ENCODE measurements at places on chromosomes 2 and 18.

GRCh38 chr2:175168564-175168945 lies 552 bp upstream of the ATF2 start:
- no peak for DNase-seq
- peak overlapping the region; percentile 84 for H3K4me3 ChIP-seq
- no peaks in the 10 kb centered on the region for H3K27me3 ChIP-seq
- no peaks in the 10 kb centered on the region for H3K36me3 ChIP-seq
- H3K27ac ChIP-seq: peak overlapping the region; percentile 93
- peaks cover 10% of the 10 kb centered on the region for H3K4me1 ChIP-seq

DNA sequence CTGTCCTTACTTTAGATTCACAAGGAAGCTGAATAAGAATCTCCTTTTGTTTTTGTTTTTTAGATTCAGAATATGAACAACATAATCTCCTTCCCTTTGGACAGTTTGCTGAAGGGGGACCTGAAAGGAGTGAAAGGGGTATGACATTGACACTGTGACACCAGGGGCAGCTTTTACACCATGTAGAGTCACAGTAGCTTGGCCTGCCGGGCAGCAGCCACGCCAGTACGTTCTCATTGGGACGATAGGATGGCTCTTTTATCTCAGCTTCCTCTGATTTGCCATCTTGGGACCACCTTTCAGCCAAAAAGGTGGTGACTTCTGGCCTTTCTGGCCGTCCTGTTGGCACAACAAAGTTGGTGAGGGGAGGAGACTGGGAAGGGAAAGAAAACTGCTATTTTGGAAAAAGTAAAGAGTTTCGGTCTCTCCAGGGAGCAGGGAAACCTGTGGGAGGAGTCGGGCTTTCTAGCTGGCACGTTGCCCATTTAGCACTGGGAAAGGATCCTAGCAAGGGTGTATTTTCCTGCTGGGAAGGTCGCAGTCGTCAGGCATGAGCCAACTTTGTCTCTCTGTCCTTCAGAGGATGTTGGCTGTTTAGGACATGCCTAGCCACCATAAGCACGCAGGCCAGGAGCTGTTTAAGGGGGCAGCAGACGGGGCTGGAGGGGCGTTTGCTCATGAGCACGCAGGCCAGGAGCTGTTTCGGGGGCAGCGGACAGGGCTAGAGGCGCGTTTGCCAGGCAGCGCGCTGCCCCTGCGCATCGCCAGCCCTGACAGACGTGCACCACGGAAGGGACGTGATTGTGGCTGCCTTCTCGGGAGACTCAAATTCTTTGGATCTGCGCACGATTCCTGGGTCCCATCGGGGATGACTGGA lies 104.6 kb downstream of the ITGB1BP1 start:
- H3K36me3 ChIP-seq: no peaks in the 10 kb centered on the region
- peak overlapping the region; percentile 31 for H3K27ac ChIP-seq
- no peaks in the 10 kb centered on the region for H3K27me3 ChIP-seq
- peak; percentile 65 for DNase-seq
- no peak overlapping the region for H3K4me3 ChIP-seq

DNA sequence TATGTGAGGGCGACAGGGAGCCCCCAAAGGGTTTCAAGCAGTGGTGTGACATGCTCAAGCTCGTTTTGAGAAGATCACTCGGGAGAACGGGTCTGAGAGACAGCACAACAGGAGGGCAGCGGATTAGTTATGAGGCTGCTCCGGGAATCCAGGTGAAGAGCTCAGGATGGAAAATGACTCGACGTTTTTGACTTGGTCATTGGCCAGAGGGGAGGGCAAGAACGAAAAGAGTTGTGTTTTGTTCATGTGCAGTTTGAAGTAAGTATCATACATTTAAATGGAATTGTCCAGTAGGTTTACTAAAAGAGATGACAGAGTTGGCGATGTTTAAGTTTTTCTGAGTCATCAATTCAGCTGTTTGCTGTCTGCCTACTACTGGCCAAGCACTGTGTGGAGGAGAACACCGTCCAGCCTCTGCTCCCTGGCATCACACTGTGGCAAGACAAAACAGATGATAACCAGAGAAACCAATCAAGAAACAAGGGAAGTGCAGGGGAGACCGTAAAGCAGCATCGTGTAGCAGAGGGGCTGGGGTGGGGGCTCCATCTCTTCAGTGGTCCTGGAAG lies 25.3 kb upstream of the ANXA4 start:
- H3K27ac ChIP-seq: no peak overlapping the region
- H3K4me3 ChIP-seq: no peak overlapping the region
- peaks cover 5% of the 10 kb centered on the region for H3K4me1 ChIP-seq

DNA sequence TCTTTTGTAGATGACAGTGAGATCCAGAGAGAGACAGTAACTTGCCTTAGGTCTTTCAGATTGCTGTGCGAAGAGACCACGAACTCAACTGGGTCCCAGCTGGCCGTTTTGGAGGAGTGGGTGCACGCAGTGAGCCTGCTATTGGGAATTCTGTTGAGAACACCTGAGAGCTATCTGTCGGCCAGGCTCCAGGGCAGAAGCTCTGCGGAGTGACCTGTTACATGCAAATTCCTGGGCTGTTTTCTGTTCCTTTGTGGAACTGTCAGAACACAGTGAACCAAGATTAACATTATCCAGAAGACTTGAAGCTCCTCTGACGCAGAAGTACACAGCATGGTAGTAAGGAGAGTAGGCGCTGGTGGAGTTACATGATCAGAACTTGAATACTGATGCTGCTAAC lies 99.5 kb upstream of the LMAN1 start:
- no peak for DNase-seq
- no peak overlapping the region for H3K4me3 ChIP-seq
- peaks cover 3% of the 10 kb centered on the region for H3K4me1 ChIP-seq
- H3K27me3 ChIP-seq: no peaks in the 10 kb centered on the region
- H3K27ac ChIP-seq: no peak overlapping the region
- no peaks in the 10 kb centered on the region for H3K36me3 ChIP-seq

DNA sequence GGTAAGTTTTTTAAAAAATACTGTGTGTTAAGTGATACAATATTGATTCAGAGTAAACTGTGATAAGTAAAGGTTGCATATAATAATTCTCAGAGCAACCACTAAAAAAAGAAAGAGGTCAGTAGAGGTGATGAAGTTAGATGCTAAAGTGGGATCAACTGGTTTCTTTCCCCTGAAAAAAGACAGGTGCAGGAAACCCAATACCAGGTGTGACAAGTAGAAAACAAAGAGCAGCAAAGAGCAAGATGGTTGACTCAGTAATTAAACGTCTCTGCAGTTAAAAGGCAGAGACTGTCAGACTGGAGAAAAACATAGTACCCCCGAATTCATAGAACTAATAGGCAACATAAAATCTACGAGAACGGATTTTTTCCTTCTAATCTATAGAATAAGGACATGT lies 128.3 kb downstream of the ATP9B start:
- no peaks in the 10 kb centered on the region for H3K4me1 ChIP-seq
- H3K4me3 ChIP-seq: no peak overlapping the region
- H3K36me3 ChIP-seq: no peaks in the 10 kb centered on the region
- H3K27ac ChIP-seq: no peak overlapping the region

DNA sequence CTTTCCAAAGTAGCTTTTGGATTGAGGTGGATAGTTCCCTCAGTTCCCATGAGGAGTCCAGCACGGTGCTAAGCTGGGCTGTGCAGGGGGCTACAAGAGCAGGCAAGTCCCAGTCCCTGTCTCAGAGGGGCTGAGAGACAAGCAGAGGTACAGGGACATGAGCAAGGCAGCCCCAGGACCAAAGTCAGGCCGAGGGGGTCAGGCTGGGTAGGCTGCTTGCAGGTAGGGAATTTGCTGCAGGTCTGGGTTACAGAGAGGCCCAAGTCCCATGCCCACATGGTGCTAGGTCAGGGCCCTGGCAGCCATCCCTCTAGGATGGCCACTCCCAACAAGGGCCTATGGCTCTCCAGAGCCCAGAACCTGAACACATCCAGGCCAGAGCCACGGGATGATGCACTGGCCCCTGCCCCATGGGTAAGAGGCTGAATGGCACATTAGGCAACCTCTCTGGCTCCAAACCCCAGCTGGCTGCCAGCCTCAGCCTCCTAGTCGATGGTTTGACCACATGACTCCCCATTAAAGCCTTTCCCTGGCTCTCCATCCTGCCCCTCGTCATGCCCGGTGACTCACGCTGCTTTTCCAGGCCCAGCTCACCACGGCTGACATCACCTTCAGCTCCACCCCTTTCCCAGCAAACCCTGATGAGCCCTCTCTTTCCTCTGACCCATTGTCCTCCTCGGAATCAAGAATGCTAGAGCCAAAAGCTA lies 83.7 kb downstream of the SDC1 start:
- no peak overlapping the region for H3K4me3 ChIP-seq
- no peaks in the 10 kb centered on the region for H3K27me3 ChIP-seq
- H3K27ac ChIP-seq: no peak overlapping the region
- H3K4me1 ChIP-seq: peaks cover 18% of the 10 kb centered on the region
- DNase-seq: peak; percentile 43

DNA sequence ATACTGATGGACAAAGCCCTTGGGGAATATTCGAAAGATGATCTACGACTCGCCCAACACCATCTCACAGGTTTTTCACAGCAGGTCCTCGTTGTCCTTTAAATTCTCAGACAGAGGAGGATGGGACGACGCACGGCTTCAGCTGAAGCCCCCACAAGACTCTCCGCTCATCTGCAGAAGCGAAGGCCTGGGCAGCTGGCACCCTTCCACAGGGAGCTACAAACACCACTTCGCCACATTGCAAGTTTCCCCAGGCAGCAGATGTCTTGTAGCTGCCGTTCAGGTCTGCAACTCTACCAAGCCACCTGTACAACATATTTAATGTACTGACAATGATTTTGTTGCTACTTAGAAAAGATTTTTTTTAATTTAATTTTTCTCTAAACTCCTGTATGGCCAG lies 642.9 kb downstream of the ZEB2 start:
- DNase-seq: no peak
- H3K4me1 ChIP-seq: no peaks in the 10 kb centered on the region
- H3K4me3 ChIP-seq: no peak overlapping the region
- no peaks in the 10 kb centered on the region for H3K36me3 ChIP-seq
- no peak overlapping the region for H3K27ac ChIP-seq

DNA sequence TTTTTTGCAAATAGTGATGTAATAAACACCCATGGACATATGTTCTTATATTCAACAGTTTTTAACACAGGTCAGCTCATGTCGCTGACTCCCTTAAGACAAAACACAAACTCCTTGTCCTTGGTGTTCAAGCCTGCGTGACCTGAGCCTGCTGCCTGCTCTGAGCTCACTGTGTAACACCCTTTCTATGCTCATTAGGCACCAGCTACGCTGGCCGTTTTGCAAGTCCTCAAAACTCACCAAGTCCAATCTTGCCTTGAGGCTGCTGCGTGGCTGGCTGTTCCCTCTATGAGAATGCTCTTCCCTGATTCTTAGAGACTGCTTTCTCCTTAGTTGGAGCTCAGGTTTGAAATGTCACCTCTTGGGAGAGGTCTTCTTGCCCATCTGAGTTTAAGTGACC lies 100.5 kb upstream of the GLI2 start:
- H3K4me3 ChIP-seq: no peak overlapping the region
- H3K27ac ChIP-seq: no peak overlapping the region
- no peaks in the 10 kb centered on the region for H3K36me3 ChIP-seq
- DNase-seq: no peak
- no peaks in the 10 kb centered on the region for H3K4me1 ChIP-seq

DNA sequence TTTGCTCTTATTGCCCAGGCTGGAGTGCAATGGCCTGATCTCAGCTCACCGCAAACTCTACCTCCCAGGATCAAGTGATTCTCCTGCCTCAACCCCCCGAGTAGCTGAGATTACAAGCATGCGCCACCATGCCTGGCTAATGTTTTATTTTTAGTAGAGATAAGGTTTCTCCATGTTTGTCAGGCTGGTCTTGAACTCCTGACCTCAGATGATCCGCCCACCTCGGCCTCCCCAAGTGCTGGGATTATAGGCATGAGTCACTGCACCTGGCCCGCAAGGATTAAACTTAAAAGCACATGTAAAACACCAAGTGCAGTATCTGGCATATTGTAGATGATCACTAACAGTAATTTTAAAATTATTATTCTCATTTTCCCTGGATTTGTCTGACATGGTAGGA lies 72.9 kb downstream of the C1QL2 start:
- no peak overlapping the region for H3K4me3 ChIP-seq
- no peak overlapping the region for H3K27ac ChIP-seq
- no peaks in the 10 kb centered on the region for H3K27me3 ChIP-seq
- DNase-seq: no peak
- no peaks in the 10 kb centered on the region for H3K36me3 ChIP-seq
- H3K4me1 ChIP-seq: peaks cover 4% of the 10 kb centered on the region

Data from transverse colon (tissue), 4 donors.